ENCODE measurements at places on chromosomes 4 and X. TPM values are rescaled to one million over a fixed set of nuclear protein-coding genes. Genes with fewer than 3 reads are reported as not detected.

DNA sequence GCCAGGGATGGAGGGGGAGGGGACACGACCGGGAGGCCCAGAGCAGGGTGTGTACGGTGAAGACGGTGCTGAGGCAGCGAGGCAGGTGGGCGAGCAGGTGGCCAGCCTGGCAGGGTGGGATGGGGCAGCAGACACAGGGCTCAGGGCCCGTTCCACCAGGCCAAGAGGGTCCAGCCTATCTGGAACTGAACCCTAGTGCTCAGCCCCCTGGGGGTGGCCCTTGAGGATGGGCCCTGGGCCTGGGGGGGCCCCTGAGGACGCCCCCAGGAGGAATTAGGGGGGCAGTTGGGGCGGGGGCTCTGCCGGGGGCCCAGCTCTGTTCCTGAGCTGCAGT lies 3.0 kb upstream of the HGFAC start:
- no peak for DNase-seq

DNA sequence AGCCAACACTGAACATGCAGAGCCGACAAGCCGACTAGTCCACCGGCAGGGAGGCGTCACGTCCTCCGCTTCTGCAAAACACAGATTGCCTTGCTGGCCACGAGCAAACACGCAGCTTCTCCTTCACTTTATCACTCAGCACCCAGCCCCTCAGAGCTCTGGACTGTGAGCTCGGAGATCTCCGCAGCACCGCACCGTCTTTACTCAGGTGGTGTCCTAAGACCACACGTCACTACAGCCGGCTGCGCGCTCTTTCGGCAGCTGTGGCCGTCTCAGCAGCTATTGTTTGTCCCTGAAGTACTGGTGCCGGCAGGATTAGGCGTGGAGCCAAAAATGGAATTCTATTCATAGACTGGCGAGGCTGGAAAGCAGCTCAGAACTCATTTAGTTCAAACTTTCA lies 72.0 kb downstream of the FAT1 start:
- peak; percentile 44 for DNase-seq

The TXK gene
- total RNA-seq, result not detected

- DNase-seq, result no peak
These were observed 1047.7 kb downstream of the C4orf33 start for GRCh38 chr4:130143656-130144055.

DNA sequence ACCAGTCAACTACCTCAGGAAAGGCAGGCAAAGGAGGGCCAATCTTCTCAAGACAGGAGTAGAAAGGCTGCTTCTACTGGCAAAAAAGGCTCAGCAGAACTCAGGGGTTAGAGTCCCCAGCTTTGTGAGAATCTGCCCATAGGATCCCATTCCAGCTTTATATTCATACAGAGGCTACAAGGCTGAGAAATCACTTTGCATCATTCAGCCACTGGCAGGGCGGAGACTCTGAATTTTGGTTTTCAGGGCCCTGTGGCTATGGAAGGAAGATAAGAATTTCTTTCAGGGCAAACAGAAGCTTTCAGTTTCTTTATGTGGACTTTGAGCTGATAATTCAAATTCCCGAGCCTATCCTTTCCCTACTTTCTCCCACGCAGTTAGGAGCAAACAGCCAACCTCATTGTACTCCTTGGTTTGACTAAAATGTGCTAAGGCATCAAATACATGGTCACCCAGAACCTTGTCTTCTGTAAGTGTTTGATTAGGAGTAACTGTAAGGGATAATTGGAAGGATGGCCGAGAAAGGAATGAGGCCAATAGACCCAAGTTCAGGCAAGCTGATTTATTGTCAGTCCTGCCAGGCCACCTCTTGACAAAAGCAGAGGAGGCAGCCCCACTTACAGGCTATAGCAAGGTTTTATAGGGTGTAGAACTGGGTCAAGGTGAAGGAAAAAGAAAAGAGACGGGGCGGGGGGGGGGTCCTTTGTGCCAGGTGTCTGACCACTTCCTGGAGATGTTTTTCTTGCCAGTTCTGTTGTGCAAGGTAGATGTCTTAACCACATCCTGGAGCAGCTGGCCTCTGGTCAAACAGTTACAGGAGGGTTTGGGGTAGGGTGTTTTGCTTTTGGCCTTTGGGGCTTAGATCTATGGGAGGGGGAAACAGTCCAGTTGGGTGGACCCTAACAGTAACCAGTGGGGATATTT lies 165.3 kb upstream of the PPP1R2C start:
- no peak for DNase-seq

GRCh38 chr4:109184491-109184961 lies 117.9 kb downstream of the COL25A1 start:
- DNase-seq, result peak; percentile 42

- DNase-seq, result peak; percentile 1
These were observed 80.3 kb downstream of the GPC4 start for GRCh38 chrX:133335027-133335426.

DNA sequence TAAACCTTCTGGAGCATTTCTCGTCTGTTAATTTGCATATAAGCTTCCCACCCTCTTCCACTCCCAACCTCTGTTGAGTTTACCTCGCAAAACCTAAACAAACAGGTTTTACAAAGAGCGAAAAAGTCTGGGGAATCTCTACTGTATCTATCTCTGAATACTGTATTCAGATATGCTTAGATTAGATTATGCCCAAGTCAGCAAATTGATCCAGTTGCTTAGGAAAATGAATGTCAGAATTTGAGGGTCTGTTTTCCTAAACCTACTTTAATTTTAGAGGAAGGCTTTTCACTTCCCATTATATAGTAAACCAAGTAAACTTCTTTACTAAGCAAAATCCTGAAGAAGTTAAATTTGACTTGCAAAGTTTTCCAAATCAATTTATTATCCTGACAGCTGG lies 6.7 kb downstream of the CCNA2 start:
- DNase-seq, result no peak

DNA sequence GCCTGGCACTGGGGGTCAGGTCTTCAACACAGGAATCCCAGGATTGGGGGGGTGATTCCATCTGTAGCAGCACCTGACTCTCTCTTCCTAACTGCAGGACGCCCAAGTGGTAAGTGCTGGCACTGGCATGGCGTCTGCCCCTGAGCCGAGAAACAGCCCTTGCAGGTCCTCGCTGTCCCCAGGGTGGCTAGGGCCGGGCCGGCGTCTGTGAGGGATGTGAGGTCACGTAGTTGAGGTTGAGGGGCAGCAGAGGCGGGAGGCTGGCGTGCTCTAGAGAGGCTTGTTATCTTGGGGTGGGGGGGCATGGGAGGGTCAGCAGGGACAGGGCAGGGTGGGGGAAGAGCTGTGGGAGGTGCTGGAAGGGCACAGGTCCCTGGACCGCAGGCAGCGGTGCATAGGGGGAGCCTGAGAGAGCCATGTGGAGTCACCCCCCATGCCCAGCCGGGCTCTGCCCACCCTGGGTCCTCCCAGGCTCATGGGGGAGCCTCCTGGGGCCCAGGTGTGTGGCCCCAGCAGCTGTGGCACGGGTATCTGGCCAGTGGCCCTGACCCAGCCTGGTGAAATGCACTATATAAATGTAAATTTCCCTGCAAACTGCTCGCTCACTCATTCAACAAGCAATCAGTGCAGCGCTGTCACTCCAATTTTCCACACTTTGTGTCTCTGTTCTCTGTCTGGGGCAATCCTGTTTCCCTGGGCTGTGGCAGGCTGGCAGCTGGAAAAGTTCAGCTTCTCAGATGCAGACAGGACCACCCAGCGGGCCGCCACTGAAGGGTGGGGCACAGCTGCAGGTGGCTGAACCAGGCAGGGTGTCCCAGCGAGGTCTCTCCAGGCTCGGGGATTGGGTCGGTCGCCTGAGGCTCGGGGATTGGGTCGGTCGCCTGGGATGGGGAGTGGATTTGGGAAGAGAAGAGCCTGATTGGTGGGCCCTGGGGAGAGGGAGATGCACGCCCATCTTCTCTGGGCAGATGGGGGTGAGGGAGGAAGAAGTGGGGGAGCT lies 102.2 kb upstream of the NKX1-1 start:
- DNase-seq, result no peak

- peak; percentile 45 for DNase-seq
These were observed 552 bp downstream of the NKRF start for GRCh38 chrX:119605464-119606279.

DNA sequence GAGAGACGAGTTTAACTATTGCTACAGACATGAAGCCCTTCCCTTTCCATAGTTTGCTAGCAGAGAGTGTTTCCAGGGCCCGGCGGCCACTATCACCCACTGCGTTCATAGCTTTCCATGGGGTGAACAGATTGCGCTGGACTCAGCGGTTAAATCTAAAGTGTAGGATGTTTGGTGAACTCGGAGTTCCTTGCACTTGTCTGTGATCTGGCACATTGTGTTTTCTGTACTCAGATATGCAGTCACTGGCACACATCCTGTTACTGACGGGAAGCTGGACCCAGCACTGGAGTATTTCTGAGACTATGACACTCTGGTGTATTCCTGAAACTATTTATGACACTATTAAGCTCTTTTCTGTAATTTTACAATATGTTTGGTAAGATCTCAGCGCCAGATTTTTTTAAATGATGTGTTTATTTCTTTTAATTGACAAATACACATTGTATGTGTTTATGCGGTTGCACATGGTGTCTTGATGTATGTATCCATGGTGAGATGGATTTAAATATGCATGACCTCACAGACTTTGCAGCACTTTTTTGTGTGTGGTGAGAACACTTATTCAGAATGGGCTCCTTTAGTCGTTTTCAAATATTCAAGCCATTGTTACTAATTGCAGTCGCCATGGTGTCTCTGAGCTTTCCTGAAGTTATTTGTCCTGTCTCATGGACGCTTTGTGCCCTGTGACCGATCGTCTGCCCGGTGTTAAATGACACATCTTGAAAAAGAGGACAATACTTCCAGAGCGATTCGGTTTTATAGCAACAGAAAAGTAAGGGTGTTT lies 14.1 kb downstream of the CD99 start:
- peak; percentile 65 for DNase-seq

- DNase-seq, result peak; percentile 54
These were observed 70.3 kb downstream of the ARL9 start for GRCh38 chr4:56575820-56576429.

The BEX1 gene
- total RNA-seq, result not detected

DNA sequence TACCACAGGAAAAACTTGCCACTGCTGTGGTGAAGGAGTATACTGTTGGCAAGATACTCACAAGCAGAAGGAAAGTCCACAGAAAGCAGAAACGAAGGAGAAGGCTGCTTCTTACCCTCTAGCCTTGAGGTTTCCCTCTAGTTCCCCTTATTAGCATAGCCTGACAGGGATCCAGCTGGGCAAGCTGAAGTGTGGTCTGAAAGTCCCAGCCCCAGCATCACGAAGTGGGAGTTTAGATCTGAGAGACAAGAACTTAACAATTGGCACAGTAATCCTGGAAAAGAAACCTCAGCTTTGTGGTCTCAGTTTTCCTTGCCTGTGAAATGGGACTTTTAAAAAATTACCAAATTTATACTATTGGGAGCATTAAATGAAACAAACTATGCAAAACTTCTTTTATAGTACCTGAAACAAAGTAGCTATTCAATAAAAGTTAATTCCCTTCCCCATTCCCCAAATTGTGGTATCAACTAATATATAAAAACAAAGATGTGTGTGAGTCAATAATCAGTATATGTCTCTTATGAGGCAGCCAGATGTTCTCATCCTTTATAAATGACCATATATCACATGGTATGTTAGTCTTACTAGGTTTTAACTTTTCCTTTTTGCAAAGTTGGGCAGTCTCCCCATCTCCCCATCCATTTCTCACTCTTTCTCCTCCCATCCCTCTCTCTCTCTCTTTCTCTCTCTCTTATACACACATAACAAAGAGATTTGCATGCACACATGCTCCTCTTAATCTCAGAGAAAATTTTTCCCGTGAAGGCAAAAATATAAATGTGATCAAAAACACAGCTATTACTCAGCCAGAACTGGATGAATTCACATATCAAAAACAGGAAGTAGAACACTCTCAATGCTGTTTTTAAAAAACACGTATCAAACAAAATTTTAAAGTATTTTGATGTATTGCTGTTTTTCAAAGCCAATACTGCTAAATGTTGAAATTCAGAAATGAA lies 57.8 kb downstream of the SCFD2 start:
- peak; percentile 10 for DNase-seq

- no peak for DNase-seq
These were observed 93.3 kb downstream of the STIM2 start for GRCh38 chr4:26953770-26954423.
